ENCODE measurements at places on chromosomes 11 and 22. TPM values are rescaled to one million over a fixed set of nuclear protein-coding genes. Genes with fewer than 3 reads are reported as not detected.
A peak's percentile ranks its signal among the peaks of the same experiment; 100 is the strongest.

C1QTNF6 gene
- 3.1 TPM for polyA plus RNA-seq

DNA sequence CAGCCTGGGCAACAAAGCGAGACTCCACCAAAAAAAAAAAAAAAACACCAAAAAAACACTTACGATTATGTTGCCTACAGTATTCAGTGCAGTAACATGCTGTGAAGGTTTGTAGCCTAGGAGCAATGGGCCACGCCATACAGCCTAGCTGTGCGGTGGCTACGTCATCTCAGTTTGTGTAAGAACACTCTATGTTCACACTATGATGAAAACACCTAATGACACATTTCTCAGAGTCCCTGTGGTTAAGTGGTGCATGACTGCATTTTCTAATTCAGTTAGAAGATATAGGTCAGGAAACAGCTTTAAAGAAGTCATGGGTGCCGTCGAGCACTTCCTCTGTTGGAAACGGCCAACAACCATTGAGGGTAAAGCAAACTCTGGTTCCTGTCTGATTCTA lies 75.7 kb upstream of the ANO1 start:
- DNase-seq: no peak

DNA sequence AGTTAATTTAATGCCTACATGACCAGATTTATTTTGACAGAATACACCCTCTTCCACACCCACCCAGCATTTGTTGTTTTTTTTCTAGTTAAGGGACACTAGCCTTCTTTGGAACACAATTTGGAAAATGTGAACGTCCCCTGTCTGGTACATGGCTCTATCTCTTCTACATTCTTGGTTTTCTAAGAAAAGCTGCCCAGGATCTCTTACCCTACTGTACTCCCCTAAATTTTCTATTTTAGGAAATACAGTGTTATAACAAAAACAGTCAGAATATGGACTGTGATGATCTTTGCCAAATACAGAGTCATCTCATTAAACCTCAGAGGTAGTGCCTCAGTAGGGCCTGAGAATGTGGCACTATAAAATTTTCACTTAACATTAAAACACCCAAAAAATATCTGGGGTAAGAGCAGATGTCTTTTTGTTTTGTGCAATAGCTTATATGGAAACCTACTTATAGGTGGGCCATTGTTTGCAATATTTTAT lies 93.1 kb upstream of the SPON1 start:
- no peak for DNase-seq

- no peak for DNase-seq
These were observed 28.7 kb upstream of the VPREB1 start for GRCh38 chr22:22215659-22216449.

DNA sequence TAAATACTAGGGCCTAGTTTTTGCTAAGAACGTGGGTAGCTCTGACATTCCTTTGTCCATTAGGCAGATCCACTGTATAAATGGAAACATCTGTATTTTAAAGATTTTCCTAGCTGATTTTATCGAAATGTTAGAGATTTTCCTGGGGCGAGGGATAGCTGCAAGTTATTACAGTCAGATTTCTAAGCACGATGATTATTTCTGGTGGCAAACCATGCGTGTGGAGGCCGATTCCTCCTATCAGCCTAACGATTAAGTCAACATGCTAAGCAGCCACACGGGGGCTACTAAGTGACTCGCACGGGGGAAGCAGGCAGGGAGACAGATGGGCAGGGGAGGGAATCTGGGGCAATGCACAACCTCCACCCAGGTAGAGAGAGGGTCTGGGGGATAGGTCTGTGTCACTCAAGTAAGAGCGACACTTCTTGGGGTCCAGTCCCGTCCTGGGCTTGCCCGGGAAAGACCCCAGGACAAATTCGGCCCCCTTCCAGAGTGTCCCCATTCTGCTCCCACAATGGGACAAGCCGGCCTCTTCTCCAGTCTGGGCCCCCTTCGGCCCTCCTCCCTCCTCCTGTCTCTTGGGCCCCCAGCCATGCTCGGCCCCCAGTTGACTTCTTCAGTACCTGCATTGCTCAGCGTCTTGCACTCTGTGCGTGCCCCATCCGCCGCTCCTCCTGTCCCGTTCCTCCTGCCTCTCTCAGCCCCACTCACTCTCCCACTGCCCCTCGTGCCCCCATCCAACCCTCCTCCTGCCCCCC lies 571 bp downstream of the C11orf24 start:
- DNase-seq: peak; percentile 63
